Activated CD4-positive, CD25-positive, alpha-beta regulatory T cell treated with anti-CD3 and anti-CD28 coated beads, Interleukin-2, amount 50 U/mL, for 72 hours (primary cell): ENCODE measurements at places on chromosomes 6 and 20.

DNA sequence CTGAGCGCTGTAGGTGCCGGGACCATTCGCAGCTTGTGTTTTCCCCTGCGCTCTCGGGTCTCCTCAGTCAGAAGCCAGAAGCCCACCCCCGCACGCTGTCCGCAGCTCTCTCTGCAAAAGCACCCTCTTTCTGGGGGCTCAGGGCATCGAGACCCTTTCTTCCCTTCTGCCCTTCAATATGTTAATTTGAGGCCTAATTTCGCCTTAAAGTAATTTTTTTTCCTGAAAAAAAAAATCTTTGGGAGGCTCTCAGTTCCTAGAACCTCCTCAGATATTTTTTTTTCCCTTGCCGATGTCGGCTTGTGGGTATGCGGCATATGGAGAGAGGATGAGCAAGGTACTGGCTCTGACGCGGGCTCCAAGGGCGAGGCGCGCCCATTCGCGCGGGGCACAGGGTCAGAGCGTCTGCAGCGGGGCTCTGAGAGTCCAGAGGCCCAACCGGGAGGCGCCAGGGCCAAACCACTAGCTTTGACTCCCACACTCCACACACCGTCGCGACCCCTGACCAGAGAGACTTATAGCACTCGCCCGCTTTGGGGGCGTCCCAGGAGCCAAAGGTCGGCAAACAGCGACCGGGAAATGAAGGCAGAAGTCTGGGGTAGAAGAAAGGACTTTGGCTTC lies 893 bp downstream of the PRDM13 start:
- DNase-seq = no peak

DNA sequence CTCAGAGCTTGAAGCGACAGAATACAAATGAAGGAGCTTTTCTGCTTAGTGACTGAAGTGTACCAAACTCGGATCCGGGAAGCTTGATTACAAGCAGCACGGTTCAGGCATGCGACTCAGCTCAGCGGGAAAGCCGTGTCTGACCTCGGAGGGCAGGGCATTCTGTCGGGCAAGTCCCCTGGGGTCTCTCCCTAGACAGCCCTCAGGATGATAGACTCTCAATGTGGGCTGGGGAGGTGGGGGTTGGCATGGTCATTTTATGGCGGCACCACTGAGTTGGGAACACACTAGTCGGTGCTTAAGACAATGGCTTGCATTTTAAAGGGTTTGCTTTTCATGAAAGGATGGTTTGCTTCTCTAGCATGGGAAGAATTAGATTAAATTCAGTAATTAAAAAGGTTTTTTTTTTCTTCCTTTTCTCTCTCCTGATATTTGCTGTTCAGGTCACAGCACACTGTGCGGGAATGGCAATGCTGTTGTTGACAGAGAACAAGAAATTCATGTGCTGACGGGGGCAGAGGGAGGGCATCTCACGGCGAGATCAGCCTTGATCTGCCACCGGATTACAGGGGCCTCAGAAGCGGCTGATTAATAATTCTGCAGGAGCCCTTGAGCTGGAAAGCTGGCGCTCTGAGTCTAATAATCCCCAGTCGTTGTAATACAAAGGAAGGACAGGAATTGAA lies 80.7 kb upstream of the TRAF3IP2 start:
- no peak for DNase-seq

- no peak for DNase-seq
These were observed 20.1 kb downstream of the COL21A1 start for GRCh38 chr6:56227071-56227879.

DNA sequence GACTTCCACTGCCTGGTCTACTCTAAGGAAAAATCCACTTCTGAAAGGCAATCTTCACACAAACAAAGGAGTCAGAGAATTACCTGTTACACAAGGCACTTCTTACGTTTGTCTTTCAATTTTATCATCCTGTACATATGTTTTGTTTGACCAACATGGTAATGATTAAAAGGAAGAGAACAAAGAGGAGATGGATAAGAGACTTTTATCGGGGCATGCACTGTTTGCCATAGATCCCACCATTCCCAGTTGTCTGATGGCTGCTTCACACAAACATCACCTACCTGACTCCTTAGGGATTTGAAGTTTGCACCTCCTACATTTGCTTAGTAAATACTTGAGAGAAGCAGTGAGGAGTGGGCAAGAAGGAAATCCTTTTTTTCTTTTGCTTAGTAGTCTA lies 87.1 kb downstream of the BFSP1 start:
- no peak for DNase-seq

DNA sequence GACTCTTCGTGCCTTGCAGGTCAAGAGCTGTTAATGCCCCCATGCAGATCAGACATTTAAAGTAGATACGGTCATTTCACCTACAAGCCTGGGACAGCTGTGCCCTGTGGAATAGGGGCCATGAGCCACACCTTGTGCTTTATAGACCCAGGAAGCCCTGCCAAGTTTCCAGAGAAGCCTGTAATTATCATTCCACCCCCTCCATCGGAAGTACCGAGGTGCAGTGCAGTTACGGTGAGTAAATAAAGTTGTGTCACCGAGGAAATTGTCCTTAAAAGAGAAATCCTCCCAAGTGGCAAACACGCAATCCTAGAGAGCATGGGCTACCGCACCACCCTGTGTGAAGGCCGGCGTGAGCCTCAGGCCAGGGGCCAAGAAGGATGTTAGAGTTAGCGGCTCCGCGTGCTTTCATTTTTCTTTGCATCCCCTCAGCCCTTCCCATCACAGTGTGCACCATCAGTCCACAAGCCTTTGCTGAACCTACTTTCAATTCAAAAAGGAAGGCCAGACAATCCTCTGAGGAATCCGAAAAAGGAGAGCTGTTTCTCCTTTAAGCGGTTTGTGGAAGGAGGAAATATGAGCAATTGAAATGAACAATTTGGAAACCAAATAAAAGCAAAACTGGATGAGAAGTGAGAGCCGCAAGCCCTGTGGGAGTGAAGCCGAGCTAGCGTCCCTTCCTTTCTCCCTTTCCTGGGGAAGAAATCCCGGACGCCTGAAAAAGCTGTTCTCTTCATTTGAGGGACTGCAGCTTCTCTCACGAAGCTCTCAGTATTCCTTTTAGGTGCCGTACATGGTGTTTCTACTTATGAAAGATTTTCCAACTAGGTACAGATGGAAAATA lies 183.3 kb upstream of the PDE10A start:
- DNase-seq = no peak

GRCh38 chr6:11975353-11975977 lies 36.6 kb upstream of the HIVEP1 start:
- DNase-seq = no peak

DNA sequence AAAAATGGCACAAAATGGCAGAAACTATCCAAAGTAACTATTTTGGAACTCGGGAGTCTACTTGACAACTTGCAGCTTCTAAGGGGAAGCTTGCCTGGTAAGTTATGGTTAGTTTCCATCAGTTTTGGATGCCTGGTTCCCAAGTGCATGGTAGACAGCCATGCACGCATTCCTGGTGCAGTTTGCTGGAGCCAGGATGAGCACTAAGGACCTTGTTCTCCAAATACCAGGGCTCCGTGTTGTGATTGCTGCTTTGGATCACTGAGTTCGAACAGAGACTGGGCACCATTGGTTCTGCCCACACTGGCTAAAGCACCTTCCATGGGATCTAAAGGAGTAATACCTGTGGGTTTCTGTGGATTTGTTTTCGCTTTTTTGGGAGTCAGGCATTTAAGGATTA lies 103.7 kb downstream of the FAM120B start:
- no peak for DNase-seq

- DNase-seq = no peak
These were observed 178.4 kb upstream of the EYA4 start for GRCh38 chr6:133062696-133063306.

DNA sequence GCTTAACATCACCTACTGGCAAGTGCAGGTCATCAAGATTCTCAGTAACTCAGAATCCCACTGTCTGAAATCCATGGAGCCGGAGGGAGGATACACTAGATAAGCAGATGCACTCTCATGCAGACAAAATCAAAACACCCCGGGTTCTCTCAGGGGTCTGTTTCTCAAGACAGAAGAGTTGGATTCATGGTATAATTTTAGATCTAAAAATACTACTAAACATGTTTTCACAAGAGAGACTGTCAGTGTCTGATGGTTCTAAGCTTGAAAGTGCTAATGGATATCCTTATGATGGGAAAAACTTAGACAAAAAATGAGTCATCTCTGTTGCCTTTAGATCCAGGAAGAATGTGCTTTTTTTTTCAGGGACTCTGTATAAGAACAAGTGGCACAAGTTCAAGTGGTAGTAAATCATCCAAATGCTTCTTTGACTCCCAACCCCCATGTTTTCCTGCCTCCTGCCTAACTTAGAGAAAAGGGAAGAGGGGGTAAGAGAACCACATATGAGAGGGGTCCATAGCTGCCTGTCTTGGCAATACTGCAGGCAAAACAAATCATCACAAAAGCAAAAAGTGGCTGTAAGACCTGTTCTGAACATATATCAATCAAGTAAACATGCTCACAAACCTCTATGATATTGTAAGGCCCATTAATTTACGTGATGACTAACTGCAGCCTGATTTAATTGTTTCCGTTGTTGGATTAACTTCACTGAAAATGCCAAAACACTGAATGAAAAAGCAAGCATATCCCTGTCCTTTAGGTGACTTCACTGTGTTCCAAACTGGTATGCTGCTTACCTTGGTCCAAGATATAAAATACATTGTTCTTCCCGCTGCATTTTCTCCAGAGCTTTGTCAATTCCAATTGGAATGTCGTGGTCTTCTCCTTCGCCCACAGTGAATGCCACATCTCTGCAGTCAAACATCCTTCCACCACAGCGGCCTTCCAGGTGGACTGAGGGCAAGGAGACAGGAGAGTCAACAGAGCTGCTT lies 84.0 kb upstream of the TULP1 start:
- DNase-seq = no peak

- DNase-seq = no peak
These were observed 166.7 kb downstream of the TINAG start for GRCh38 chr6:54474898-54475297.

- DNase-seq = no peak
These were observed 9.1 kb downstream of the SMPDL3A start for GRCh38 chr6:122798099-122798641.

GRCh38 chr6:96777113-96777512 lies 60.2 kb downstream of the GPR63 start:
- no peak for DNase-seq

- no peak for DNase-seq
These were observed 22.9 kb downstream of the BANF2 start for GRCh38 chr20:17722493-17723300.

- DNase-seq = no peak
These were observed 1.9 kb downstream of the CITED2 start for GRCh38 chr6:139372326-139373153.

DNA sequence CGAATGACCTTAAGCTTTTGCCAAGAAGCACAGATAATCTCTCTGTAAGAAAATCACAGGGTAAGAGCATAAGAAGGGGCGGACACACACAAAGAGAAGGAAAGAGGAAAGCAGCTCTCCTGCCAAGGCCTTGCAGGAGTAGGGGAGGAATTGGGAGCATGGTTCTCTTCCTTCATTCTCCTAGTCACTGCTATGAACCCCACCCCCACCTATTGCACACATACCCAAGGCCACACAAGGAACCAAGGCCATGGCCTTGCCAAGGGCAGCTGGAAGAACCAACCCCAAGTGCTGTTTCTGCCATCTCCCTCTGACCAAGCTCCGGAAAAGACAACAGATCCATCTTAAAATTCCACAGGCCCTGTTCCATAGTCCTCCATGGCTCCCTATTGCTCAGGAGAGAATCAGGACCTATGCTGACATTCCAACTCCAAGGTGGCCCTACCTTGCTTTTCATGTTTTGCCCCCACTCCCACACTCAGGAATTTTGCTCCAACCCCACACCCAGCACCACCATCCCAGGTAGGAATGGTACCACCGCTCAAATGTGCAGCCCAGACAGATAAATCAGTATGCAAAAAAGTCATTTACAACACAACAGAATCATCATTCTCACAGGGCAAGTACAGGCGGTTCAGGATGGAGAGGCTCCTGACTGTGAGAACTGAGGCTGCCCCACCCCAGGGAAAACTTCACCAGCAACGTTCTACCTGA lies 31.3 kb downstream of the TRAM2 start:
- DNase-seq = no peak

GRCh38 chr20:55333798-55334197 lies 671.5 kb downstream of the CBLN4 start:
- no peak for DNase-seq

DNA sequence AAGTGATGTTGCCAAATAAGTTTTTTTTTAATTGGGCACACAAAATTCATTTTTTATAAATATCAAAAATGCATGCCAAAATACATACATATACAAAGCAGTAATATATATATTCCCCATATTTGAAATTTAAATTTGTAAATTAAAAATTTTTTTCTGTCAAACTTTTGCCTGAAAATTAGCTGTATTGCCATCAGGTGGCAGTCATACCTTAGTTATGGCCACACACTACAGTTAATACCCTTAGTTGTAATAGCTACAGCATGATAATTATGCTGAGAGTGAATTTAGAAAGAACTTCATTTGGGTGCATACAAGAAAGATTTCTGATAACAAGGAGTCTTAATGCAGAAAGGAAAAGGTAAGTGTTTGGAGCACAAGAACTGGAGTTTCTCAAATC lies 46.2 kb upstream of the SDHAF4 start:
- DNase-seq = no peak

GRCh38 chr6:88984606-88985005 lies 21.2 kb upstream of the RNGTT start:
- no peak for DNase-seq

GRCh38 chr6:112595841-112596240 lies 248.7 kb downstream of the RFPL4B start:
- DNase-seq = no peak

DNA sequence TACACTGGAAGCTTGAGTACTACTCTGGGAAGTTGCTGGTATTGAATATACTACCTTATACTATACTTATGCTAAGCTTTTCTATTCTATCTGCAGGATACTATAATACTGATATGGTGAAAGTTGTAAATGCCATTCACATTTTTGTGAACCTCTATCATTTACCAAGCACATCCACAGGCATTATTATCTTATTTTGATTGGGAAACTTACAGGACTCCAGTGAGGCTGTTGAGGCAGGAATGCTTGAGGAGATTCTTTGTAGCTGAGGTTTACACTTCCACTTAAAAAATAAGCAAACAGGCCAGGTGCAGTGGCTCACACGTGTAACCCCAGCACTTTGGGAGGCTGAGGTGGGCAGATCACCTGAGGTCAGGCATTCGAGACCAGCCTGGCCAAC lies 442.9 kb downstream of the QKI start:
- DNase-seq = no peak

GRCh38 chr6:68235326-68235784 lies 399.7 kb upstream of the ADGRB3 start:
- DNase-seq = no peak

- DNase-seq = no peak
These were observed 17.6 kb downstream of the PRDM1 start for GRCh38 chr6:106103728-106104109.

GRCh38 chr6:146598772-146599405 lies at the start of gene ADGB:
Gene ADGB (plus strand): TSS chr6:146598972. CDS start chr6:146599041, 69 bp downstream.
- no peak for DNase-seq
